Effector memory CD8-positive, alpha-beta T cell (primary cell): ENCODE measurements at places on chromosomes 11 and 22.

DNA sequence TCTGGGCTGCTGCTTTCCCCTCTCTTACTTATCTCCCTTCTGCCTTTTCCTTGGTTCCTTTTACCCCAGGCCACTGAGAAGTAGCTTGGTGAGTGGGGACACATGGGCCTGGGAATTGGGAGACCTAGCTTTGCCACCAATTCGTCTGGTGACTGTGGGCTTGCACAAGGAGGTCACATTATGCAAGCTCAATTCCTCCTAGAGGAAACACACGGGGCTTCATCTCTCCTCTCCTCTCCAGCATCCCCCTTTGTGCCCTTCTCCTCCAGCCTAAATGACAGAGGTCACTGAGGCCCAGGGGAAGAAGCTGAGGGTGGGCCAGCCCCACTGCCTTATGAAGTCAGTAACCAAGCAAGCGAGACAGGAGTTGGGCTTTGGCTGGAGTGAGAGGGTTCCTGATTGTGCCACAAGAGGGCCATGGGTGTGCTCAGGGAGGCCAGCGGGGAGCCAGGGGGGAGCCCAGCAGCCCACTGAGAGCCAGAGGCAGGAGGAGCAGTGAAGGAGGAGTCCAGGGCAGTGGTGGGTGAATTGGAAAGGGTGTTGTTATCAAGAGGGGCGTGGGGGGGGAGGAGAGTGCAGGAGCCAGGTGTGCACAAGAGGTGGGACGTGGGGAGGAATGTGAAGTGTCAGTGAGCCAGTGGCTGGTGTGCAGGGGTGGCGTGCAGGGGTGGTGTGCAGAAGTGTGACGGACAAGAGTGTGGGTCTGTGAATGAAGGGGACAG lies 2.0 kb downstream of the CLCF1 start:
- DNase-seq: no peak

DNA sequence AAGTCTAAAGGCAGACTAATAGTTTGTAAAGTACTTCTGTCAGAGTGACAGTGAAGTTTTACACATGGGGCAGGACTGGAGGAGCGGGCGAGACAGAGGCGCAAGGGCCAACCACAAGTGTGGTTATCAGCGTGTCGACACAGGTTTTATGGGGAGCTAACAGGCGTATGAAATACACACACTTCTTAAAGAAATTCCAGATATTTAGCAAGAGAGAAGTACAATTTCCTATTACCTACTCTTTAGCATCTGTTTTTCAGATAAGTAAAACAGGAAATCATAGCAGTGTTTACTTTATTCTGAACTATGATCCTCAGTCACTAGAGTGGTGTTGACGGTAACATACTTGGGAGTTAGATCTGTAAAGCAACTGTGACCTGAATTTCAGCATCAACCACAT lies 22.5 kb downstream of the VSIG10L2 start:
- no peak for DNase-seq

DNA sequence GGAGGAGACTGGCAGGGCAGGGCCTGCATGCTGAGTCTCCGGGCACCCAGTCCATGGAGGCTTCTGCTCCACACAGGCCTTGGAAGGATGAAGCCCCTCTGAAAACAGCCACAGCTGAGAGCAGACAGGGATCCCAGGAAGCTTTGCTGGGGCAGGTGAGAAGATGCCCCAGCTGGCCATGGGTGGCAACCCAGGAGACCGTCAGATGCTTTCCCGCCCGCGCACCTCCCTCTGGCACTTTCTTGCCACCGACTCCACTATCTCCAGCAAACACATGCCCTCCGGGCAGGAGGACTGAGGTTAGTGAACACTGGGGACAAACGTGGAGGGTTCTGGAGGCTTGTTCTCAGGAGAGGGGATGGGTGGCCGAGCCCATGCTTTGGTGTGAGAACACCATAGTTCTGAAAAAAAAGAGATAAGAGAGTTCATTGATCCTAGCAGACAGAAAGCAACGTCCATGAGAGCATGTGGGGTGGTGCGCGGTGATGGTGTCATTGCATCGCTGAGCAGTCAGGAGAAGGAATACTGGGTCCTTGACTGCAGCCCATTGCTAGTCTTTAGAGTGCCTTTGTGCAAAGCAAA lies 2.3 kb downstream of the C1QTNF6 start:
- no peak for DNase-seq

DNA sequence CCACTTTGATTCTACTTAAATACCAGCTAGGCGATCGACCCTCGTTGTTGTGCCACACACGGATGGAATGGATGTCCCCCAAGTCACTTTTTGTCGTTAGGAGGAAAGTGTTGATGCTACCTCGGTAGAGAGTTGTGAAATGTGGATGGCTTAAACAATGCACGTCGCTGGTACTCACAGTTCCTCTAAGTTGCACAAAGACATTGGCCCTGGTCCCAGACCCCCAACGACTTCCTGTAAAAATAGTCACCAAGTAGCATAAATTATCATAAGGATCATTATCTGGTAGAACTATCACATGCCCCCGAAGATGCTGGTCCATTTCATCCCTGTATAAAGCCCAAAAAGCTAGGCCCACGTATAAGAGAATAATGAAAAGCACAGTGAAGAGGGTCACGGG lies 3.8 kb downstream of the PKDREJ start:
- DNase-seq: no peak

DNA sequence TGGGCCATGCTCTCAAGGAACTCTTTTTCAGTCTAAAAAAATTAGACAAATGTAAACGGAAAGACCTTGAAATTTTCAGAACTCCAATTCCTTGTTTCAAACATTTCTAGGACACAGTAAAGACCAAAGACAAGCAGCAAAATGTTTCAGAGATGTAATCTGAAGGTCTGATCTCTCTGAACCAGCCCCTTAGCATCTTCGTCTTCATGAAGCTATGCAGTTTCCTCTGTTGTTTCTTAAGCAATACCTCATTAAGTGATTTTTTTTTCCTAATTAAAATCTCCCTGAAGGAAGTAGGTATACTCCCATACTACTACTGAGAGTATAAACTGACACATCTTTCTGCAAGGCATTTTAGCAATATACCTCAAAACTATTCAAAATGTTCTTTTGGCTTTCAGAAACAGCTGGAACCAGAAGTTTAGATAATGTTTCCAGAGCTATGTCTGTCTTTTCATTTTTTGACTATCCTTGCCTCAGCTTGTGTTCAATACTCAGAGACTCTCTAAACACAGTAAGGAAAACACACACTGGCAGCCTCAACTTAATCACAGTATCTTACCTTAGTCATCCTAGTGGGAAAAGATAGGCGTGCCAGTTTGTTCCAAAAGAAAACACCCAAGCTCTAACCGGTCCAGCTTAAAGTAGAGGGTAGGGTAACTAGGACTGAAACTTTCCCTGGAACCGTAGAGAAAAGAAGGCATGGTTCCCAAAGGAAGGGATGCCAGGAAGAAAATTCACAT lies 25.1 kb downstream of the SBF2 start:
- DNase-seq: no peak

DNA sequence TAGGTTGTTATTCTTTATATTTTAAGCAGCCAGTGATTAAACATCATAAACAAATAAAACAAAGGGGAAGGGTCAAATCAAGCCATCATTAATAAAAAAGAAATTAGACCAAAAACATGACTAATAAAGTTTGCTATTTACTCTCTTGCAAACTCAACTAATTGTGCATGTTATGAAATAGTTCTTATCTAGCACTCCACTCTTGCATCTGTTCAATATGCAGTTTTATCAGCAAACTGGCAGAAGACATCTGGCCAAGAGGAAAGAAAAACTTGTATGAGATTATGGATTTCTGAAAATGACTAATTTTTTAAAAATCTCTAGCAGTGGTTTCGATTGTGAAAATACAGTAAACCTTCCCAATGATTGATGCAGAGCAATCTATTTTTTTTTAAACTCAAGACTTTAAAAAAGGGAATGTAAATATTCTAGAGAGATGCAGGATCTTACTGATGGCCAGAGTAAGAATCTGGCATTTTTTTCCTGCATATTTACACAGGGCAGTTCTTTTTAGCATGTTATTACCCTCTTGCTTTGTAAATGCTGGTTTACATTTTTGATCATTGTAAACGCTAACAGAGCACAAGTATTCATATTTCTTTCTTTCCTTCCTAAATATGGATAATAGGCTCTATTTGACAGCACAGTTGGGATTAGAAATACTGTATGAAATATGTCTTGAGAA lies 83.3 kb downstream of the GRIA4 start:
- DNase-seq: no peak

DNA sequence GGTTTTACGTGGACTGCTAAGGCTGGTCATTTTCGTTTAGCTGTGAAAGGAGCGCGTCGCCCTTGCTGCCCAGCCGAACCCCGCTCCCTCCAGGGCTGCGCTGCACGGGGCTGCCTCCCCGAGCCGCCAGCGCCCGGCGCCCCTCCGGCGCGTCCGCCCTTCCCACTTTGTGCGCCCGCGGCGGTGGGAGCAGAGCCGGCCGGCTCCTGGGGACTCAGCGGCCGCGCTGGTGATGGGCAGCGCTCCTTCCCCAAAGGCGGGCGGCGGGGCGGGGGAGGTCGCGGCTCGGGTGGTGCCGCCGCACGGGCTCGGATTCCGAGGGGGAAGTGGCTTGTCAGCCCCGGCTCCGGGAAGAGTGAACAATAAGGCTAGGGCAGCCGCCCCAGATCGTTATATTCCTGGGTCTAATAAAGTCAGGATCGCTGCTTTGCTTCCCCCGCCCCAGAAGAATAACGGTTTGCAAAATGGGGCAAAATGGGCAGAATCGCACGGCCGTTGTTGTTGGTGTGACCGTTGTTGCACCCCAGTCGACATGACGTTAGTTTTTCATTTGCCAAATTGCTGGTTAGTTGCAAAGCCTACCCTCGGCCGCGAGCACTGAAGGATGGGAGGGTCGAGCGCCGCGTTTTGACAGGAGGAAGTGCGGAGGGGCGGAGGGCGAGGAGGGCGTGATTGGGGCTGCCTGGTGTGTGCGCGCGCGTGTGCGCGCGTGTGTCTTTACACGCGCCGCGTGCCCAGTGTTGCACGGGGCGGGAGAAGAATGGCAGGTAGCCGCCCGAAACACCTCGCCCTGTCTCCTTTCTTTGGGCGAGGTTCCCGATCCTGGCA lies 745 bp downstream of the NCAM1 start:
- no peak for DNase-seq

DNA sequence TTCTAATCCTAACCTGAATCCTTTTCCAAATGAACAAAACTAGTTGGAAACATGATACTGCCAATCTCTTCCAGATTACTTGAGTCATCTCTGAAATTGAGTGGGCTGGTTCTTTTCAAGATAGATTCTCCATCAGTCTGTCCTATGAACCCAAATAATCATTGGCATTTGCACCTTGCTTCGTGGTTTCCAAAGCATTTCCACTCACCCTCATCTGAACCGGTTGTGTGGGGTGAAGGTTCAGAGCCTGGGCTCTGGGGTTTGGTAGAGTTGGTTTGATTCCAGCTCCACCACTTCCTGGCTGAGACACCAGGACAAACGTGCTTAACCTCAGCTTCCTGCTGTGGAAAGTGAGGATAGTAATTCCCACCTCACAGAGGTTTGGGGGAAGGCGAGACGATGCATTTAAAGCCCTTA lies 206.4 kb upstream of the E2F8 start:
- no peak for DNase-seq

- no peak for DNase-seq
Observed at GRCh38 chr22:27210111-27210730, 552.8 kb downstream of the MIAT start.

DNA sequence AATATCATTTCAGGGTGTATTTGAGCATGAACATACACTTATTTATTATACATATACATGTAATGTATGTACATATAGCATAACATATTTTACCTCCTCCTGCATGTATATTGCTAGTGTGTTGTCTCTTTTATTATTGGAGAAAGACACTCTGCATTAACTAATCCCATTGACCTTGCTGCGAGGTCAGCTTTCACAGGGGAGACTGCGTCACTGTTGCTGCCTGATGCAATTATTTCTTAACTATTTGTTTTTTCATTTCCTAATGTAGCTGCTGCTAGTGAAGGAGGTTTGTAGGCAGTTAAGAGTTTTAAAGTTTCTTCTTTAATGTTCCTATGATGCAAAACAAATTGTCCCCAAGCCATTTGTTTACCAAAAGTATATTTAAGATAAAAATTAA lies 185.4 kb upstream of the CNTN5 start:
- no peak for DNase-seq

DNA sequence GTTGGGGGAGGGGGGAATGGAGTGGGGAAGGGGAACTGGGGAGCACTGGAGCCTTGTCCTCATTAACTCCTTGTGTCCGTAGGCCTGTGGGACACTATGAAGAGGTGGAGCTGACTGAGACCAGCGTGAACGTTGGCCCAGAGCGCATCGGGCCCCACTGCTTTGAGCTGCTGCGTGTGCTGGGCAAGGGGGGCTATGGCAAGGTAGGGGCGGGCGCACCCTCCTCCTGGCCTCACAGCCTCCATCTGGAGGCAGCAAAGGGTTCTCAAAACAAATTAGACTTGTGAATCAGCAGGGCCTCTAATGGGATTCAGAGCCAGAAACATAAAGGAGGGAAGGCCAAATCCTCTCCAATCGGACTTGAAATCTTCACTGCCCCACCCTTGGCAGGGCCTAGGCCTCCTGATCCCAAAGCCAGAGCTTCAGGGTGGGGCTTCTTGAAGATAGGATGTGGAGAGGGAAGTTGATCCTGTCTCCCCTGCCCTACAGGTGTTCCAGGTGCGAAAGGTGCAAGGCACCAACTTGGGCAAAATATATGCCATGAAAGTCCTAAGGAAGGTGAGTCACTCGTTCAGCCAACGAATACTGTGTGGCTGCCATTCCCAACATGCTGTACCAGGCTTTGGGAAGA lies 859 bp downstream of the RPS6KB2 start:
- no peak for DNase-seq

DNA sequence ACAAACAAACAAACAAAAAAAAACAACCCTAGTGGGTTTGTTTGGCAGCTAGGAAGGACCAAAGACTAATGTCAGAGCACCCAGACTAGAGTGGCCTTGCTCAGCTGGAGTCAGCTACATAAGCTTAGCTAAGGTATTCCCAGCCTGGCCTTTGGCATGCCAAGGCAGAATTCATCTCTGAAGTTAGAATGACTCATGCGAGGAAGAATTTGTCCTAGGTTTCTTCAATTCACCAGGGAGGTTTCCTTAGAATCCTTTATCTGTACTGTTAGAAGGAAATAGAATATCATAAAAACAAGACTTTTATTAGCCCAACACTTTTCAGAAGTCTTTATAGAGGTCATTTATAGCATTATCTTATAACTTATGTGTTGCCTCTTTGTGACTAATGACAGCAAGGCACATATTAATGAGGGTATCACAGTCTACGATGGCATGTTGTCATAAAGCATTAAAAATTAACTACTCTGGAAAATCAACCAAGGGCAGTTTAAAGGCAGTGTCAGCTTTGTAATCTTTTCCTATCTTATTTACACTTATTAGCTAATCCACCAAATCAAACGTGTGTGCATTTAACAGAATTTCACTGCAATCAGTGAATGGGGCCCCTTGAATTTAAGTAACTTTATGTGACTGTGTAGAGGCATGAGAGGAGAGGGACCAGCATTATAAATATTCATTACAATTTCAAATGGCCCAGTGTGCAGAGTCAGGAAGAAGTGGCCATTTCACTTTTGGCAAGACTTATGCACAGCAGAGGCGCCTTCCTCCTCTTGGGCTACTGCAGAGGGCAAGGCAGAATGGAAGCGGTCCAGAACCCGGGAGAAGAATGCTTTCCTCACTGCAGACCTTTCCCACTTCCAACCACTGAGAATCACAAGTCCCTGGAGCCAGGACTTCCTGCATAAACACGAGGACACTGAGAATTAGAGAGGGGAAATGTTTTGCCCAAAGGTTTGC lies 36.3 kb downstream of the SLC5A1 start:
- no peak for DNase-seq
